ENCODE measurements at places on chromosomes 5 and 9.

GRCh38 chr9:80061940-80062339, 490.2 kb downstream of the TLE4 start:
- no peak for DNase-seq

- DNase-seq = no peak
Measured at GRCh38 chr5:149128023-149128875, 13.0 kb upstream of the ABLIM3 start.

DNA sequence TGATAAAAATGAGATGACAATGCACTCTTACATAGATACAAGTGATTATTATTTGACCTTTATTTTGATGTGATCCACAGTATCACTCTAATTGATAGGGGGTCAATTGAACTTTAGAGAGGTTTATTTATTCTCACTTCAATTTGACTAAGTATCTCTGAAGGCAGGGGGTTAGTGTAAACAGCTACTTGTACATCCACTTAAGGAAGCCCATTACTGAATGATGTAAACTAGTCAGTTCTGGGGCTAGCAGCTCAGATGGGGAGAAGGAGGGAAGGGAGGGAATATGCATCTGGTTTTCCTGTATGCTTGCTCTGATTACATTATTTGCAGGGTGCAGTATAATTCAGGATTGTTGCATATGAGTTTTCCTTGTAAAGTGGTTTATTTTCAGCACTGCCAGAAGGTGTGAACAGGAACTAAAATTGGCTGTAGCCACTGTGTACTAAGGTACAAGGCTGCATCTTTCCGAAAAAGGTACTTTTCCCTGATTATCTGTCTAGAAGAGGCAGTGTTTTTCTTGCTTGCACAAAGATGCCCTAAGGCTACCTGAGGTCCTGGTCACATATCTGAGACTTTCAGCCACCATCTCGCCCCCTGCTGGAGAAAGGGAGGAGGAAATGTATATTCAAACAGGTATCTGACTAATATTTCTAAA, 51.2 kb downstream of the MRPS27 start:
- no peak for DNase-seq

DNA sequence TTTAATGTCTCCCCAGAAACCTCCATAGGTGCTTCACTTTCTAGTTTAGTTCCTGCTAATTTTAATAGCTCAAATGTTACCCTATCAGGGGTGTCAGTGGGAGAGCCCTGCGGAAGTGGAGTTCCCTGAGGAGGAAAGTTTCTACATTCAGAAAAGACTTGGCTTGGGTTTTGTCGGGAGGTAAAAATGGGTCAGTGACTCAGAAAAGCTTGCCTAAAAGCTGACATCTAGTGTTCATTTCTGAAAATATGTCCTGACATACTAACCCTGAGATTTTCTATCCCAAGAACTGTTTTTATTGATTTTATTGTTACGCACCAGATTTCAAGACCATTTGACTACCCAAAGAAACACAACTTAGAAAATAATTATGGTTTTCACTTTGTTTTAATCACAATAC, 40.9 kb upstream of the GLDC start:
- DNase-seq = no peak

GRCh38 chr5:112691758-112692157, 45.9 kb upstream of the APC start:
- DNase-seq = no peak

- no peak for DNase-seq
Measured at GRCh38 chr5:155418960-155419579, 405.5 kb downstream of the KIF4B start.

- no peak for DNase-seq
Measured at GRCh38 chr9:703392-703791, 138.1 kb upstream of the DMRT1 start.

GRCh38 chr9:109912082-109912582, 132.1 kb downstream of the PALM2AKAP2 start:
- DNase-seq = no peak

- DNase-seq = no peak
Measured at GRCh38 chr5:963673-964531, 44.7 kb upstream of the NKD2 start.

GRCh38 chr9:83362341-83362995, 175.7 kb downstream of the FRMD3 start:
- DNase-seq = no peak

- no peak for DNase-seq
Measured at GRCh38 chr5:8634219-8634618, 765.3 kb downstream of the MTRR start.

DNA sequence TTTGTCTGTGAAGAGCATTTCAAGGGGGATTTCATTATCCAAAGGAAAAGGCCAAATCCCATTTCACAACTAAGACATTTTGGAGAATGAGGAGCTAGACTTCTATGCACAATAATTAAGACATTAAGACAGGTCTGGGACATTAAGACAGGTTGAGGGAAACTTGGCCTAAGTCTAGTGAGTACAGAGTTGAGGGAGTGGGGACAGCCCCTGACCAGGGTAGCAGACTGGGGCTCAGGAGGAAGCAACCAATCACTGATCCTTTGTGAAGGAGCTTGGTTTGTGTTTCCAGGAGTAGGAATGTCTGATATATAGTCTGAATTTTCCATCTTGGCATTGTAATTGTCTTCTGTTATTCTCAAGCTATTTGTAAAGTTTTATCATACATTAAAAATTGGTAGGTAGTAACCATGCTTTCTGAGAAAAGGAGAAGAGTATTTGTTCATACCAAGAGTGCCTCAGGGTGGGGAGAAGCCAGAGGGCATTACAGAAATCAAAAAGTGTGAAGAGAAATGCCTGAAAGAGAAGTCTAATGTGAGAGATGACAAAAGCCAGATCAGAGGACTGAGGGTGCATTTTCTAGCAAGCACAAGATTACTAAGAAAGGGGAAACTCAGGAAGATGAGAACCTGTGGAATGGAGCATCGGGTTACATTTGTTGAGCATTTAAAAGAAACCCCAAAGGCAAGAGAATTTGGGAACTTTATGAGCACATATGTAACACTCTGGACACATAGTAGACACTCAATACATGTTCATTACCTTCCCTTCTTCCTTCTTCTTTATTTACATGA, 189.3 kb upstream of the PIK3R1 start:
- no peak for DNase-seq

Data from activated naive CD4-positive, alpha-beta T cell (primary cell).